ENCODE measurements at places on chromosomes 6 and 20.
A peak's percentile ranks its signal among the peaks of the same experiment; 100 is the strongest.

GRCh38 chr6:99573980-99574617 is 5.6 kb upstream of the CCNC start:
- DNase-seq: no peak

DNA sequence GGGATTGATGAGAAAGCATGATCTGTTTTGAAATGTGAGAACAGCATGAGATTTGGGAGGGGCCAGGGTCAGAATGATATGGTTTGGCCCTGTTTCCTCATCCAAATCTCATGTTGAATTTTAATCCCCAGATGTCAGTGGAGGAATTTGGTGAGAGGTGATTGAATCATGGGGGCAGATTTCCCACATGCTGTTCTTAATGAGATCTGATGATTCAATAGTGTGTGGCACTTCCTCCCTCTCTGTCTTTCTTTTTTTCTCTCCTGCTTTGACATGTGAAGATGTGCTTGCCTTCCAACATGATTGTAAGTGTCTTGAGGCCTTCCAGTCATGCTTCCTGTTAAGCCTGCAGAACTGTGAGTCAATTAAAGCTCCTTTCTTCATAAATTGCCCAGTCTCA is 1060.3 kb upstream of the CITED2 start:
- DNase-seq: peak; percentile 59

DNA sequence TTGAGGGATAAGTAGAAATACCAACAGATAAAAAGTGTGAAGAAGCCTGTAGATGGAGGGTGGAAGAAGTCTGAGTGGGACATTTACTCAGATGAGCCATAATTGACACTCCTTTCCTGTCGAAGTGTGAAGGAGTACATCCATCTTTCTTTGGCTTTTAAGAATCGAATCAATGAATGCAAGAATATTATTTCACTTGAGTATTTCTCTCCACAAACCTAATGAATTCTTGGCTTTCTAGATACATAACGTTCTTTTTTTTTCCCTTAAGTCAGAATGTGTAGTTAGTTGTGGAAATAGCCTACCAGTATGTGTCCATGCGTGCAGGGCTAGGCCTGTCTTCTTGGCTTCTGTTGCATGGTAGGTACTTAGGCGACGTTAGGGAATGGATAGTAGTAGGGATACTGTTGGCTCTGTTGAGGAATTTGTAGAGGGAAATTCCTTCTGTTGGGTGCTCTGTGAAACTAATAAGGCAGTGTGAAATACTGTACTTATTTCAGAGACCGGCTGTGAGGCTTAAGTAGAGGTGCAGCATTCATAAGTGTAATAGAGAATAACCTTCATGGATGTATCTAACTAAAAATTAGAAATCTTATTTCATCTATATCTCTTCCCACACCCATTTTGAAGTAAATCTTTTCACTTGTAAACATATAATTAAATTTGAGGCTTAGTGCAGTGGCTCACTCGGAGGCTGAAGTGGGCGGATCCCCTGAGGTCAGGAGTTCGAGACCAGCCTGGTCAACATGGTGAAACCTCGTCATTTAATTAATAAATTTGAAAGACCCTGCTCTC is 1.5 kb downstream of the RPS18 start:
- DNase-seq: no peak

- DNase-seq: no peak
These were observed 107.5 kb upstream of the TMEM170B start for GRCh38 chr6:11430036-11430435.

GRCh38 chr20:23655491-23656211 is 17.9 kb upstream of the CST3 start:
- DNase-seq: no peak

- no peak for DNase-seq
These were observed 194.1 kb upstream of the GRIK2 start for GRCh38 chr6:101199441-101199840.

DNA sequence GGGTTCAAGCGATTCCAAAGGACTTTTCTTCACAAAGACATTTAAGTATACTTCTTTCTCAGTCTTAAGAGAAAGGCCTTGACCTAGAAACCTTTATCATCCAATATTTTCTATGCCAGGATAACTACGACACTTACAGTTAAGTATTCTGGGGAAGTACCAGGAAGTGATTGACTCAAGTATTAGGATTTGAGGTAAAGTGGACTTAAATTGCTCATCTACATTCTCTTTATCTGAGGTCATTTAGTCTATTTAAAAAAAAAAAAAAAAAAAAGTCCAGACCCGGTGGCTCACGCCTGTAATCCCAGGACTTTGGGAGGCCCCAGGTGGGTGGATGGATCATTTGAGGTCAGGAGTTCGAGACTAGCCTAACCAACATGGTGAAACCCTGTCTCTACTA is 114.7 kb downstream of the ZFAND3 start:
- DNase-seq: no peak

DNA sequence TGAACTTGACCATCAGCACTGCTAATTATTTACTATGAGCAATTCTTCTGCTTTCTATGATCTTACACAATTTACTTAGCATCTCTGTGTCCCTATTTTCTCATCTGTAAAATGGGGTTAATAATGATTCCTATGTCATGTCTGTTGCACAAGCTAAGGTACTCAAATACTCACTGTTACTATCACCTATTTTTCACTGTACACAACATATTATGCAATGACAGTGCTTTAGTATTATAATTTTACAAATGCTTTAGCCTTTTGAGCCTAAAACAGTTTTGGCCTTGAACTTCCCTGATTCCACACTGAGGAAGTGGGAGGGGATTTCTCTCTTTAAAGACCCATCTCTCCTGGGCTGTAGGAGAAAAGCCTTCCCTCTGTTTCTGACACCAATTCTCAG is 36.9 kb upstream of the THEMIS start:
- no peak for DNase-seq

- DNase-seq: peak; percentile 73
These were observed 194.5 kb upstream of the CDYL start for GRCh38 chr6:4581468-4582385.

DNA sequence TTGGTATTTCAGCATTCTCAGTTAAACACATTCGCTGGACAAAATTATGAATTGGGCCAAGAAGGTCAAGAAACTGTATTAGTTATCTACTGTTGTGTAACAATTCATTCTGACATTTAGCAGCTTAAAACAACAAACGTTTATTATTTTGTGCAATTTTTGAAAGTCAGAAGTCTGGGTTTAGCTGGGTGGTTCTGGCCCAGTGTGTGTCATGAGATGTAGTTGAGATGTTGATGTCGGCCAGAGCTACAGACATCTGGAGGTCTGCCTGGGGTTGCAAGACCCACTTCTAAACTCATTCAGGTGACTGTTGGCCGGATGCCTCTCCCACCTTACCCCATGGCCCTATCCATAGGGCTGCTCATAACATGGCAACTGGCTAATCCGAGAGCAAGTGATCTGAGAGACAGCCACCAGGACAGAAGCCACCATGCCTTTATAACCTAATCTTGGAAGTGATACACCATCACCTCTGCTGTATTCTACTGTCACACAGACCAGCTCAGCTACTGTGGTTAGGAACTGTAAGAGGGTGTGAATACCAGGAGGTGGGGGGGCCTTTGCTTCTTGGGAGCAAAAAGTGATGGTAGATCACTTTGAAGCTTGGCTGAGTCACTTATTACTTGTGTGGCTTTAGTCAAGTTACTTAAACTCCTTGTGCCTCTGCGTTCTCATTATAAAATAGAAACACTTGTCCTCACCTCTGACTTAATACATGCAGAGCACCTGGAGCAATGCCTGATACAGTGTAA is 217.0 kb upstream of the MYLIP start:
- DNase-seq: no peak

GRCh38 chr6:130457605-130458004 is 91.8 kb downstream of the TMEM200A start:
- no peak for DNase-seq

GRCh38 chr6:138795809-138796603 is at the start of gene ECT2L:
TSS of gene ECT2L (plus strand) at chr6:138796087. CDS start at chr6:138813275, 17,188 bp downstream.
- DNase-seq: no peak

- DNase-seq: peak; percentile 80
These were observed 62.7 kb downstream of the COL12A1 start for GRCh38 chr6:75143191-75143590.

GRCh38 chr6:121645100-121645745 is 209.8 kb downstream of the GJA1 start:
- no peak for DNase-seq

DNA sequence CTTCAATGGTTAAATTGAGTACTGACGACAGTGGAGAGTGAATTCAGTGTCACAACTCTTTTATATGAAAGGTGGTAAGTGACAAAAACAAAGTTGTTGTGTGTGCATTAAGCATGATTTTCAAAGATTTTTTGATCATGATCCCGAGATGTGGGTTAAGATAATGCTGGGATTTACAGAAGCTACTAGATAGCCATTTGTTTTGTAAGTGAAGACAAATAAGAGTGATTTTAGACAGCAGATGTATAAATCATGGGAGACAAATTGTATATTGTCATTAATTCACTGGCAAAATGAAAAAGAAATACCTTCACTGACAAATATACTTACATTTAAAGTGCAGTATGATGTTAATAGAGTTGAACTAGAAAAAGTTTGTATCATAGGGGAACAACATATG is 6.1 kb downstream of the ADGRB3 start:
- DNase-seq: no peak

GRCh38 chr6:136486357-136486756 is 63.9 kb downstream of the MAP7 start:
- no peak for DNase-seq

- peak; percentile 40 for DNase-seq
These were observed 15.6 kb upstream of the BICRAL start for GRCh38 chr6:42766163-42766670.

- DNase-seq: no peak
These were observed 6.0 kb upstream of the LATS1 start for GRCh38 chr6:149723771-149724417.

- DNase-seq: no peak
These were observed 16.6 kb upstream of the TXLNB start for GRCh38 chr6:139308286-139308916.

DNA sequence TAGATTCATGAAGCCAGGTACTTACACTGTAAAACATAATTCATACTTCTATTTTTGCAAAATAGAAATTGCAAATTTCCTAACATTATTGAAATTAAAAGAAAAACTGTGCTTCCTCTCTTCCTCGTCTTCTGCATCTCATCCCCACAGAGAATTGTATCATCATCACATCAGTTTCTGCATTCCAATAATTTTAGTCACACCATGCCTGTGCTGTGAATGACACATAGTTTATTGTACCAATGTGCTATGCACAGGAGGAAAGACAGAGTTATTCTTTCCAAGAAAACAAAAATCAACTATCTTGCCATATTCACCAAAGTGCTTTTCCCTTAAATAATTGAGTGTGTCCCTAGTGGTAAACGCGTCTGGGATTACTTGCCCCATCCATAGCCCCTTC is 38.1 kb upstream of the FAM135A start:
- no peak for DNase-seq

DNA sequence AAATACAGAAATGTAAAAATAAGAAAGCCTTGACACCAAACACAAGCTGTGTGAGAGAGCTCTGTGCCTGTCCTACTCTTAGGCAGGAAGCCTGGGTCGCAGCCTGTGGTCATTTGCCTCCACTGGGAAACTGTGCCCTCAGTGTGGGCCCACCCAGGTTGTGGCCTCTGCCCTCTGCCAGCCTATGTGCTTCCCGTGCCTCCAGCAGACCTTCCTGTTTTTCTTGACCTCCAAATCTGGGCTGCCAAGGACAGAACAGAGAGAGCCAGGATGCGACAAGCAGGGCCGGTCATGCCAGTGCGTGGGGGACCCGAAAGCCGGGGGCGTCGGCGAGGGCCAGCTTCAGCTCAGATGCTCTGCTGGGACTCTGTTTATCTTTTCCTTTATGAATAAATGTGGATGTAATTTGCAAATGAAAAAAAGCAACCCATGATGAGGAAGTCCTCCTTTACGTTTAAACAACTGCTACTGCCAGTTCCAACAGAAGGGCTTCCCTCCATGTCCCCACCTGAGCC is 189.2 kb upstream of the EXOC2 start:
- DNase-seq: no peak

- no peak for DNase-seq
These were observed 162.0 kb upstream of the EPHA7 start for GRCh38 chr6:93581371-93581770.

- DNase-seq: peak; percentile 11
These were observed 59.8 kb downstream of the CCDC170 start for GRCh38 chr6:151553416-151554165.

DNA sequence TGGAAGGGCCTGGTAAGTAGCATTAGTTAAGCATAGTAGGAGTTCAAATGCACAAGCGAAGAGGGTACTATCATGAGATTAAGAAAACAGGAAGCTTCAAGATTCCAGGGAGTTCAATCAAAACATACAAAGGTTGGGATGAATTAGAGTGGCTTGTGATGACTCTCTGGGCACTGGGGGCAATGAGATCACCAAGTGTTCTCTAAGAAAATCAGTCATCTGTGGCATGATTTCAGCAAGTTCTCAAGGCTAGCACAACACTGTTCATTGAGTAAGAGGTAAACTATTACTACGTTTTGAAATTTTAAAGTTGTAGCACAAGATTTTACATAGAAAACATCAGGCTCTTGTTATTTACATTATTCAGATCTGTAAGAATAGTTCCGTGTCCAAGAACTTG is 139.7 kb upstream of the FLRT3 start:
- DNase-seq: no peak

DNA sequence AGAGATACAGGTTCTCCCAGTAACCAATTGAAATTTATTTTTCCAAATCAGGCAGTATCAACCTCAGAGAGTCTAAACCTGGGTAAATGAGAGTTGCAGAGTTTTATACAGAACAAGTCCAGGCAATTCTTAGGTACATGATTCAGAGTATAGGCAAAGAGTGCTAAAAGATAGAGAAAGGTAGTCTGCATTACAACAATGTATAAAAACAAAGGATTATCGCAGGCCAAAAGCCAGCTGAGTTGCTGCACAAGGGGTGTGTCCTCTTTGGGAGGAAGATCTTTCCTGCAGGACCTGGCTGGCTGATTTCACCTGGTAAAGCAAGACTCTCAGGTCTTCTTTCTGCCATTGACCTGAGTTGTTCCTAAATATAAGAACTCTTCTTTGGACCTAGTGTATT is 48.9 kb upstream of the ECHDC1 start:
- no peak for DNase-seq

GRCh38 chr6:126100386-126100785 is 114.0 kb downstream of the TRMT11 start:
- DNase-seq: no peak

- no peak for DNase-seq
These were observed 56.9 kb downstream of the RTN4IP1 start for GRCh38 chr6:106572436-106572835.

GRCh38 chr6:88843040-88843439 is 120.4 kb downstream of the RNGTT start:
- peak; percentile 66 for DNase-seq
